ENCODE measurements at places on chromosomes 12 and 14.
A peak's percentile ranks its signal among the peaks of the same experiment; 100 is the strongest.

DNA sequence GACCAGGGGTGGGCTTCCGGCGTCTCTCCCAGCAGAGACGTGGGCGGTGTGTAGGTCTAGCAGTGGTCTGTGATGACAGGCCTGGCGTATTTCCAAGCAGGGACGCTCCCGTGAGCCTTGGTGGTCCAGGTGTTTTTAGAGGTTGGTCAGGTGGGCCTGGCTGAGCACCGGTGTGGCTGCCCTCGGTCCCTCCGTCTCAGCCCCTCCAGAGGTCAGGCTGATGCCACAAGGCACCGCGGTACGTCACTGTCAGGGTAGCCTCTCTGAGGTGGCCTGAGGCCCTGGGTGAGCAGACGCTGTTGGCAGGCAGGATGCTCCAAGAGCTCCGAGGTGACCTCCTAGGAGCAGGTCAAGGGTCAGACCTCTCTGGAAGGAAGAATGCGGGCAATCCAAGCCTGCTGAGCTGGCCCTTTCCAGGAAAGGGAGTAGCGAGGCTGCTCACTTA is 13.6 kb downstream of the MTA1 start:
- DNase-seq: no peak

DNA sequence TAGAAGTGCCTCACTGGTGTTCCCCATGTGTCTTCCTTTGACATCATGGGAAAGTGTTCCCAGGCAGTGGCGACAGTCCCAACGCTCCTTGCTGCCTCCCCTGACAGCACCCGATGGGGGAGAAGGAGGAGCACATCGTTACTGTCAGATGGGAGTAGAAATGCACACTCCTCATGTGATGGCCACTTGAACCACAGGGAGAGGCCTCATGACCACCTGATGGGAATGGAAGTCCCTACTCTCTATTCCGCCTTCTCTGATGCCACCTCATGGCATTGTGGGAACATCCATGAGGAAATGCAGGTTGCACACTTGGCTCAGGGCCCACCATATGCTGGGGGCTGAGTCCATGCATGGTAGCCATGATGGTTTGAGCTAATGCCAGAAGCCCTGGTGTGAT is 14.3 kb upstream of the CORO1C start:
- DNase-seq: no peak

GRCh38 chr14:51079489-51079888 is 15.4 kb downstream of the TRIM9 start:
- no peak for DNase-seq

DNA sequence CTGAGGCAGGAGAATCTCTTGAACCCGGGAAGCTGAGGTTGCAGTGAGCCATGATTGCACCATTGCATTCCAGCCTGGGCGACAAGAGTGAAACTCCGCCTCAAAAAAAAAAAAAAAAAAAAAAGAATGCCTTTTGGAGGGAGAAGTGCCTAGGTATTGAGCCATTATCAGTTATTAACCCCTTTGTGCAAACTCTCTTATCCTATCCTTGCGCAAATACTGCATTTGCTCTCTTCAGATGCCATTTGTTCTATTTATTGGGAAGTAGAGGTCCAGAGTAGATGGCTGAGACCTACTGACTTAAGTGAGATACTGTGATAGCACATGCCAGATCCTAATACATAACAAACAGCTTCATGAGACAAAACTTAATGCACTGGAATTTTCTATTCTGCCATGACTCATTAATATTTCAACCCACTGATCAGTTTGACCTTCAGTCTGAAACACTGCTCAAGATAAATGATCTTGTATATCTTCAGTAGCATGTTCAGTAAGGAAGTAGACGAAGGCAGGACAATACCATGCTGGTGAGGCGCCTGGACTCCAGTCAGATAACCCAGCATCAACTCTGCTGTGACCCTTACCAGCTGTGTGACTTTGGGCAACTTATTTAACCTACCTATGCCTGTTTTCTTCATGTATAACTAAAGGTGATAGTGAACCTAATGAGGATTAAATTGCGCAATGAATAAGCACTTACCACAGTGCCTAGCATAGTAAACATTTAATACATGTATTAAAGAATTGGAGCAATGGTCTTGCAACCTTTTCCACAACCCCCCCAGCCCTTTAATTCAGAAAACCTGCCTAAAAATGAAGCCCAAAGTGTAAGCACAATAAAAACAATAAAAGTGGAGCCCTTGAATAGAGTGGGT is 5.7 kb upstream of the DNAAF2 start:
- DNase-seq: no peak

DNA sequence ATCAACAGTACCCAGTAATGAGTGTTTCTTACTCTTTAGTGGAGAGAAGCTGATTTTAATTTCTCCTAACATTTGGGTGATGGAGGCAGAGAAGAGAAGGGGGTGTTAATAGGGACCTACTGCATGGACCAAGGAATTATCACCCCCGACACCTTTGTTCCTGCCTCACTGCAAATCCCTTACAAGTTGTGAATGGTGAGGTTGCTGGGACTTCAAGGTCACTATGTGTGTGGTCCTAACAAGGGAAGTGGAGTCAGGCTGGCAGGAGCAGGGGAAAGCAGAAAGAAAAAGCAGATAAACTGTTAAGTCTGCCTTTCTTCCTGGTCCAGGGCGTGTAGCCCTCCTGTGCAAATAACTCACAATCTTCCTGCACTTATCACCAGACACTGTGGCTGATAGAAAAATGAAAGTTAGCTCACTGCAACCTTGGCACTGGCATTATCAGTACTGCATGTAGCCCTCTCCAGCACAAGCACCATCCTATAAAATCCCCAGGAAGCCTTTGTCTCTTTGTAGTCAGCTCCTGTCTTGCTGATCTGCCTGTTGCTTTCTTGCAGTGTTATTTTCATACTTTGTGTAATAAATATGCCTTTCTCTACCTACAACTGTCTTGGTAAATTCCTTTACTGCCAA is 112.3 kb upstream of the DNM1L start:
- DNase-seq: peak; percentile 37

DNA sequence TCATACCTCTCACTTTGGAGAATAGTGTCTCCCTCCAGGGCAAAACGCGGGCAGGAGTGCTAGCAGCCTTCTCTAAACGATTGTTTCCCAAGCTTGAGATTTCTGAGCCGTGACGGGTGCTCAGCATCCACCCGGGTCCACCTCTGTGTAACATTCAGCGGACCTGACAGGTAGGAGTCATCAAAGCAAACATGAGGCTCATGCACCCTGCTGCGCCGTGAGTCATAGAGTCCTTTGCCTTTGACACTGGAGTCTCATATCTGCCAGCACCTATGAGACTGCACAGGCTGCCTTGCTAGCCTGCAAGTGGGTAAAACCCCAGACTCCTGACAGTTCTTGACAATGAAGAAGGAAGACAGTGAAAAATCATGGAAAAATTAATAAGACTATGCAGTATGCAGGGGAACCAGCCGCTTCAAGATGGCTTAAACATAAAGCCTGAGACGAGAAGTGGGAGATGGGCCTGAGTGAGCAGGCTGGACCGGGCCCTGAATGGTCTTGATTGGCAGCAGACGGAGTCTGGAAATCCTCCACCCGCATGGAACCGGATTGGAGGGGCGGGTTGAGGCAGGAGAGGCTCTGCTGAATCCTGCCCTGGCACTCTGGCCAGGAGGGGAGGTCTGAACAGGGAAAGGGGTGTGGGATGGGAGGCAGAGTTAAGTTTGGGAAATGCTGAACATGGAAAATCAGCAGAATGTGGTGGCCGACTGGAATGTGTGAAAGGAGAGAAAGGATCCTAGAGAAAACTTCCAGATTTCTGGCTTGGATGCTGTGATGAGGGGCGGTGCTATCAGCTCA is 54.2 kb downstream of the LGMN start:
- DNase-seq: no peak

GRCh38 chr12:126493366-126494108 is 1428.3 kb downstream of the AACS start:
- no peak for DNase-seq

DNA sequence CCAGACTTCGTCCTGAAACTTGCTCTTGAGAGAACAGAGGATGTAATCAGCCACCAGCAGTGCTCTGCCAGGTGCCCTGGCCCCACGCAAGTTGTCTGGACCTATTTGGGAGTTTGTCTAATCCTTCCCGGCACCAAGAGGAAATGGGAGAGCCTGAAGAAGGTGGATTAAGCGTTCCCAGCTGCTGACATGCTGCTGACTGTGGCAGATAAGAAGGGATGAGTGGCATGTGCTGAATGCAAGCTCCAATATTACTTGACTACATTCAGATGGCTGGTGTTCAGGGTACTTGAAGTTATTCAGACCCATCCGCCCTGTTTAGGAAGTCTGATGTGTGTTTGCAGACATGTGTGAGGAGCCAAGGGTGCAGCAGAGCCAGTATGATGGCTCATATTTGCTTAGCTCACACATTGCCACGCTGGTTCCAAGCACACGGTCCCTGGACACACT is 440.6 kb upstream of the CCDC196 start:
- DNase-seq: no peak

DNA sequence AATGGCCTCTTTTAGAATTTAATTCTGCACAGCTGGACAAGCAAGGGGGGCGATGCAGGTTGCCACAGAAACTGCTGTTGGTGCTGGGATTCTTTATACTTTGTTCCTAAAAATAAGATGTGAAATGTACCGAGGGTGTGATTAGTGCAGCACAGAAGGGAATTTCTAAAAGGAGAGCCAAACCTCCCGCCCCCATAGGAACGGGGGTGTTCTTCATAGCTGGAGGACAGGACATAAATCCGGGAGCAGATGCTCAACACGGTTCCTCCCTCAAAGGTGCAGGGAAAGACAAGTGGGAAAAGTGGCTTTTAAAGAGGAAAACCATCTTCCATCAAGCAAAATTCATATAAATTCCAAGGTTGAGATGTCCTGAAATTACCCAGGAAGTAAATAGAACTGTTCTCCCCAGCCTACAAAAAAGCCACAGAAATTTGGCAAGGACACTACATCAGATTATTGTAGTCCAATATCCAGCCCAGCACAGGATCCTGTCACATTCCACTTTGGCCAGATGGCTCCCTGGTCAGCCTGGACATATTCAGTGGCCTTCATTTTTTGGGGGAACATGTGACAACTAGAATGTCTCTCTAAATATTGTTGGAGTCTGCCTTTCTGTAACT is 51.4 kb upstream of the TMX1 start:
- no peak for DNase-seq

DNA sequence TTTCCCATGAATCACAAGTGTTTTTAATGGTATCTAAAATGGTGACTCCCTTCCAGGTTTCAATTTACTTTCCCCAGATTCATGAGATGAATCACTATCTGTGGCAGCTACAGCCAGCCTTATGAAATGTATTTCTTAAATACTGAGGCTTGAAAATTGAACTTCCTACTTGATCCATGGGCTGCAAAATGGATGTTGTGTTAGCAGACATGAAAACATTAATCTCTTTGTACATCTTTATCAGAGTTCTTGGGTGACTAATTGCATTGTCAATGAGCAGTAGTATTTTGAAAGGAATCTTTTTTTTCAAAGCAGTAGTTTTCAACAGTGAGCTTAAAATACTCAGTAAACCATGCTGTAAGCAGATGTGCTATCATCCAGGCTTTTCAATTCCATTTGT is 250.8 kb downstream of the SLC6A15 start:
- DNase-seq: no peak

DNA sequence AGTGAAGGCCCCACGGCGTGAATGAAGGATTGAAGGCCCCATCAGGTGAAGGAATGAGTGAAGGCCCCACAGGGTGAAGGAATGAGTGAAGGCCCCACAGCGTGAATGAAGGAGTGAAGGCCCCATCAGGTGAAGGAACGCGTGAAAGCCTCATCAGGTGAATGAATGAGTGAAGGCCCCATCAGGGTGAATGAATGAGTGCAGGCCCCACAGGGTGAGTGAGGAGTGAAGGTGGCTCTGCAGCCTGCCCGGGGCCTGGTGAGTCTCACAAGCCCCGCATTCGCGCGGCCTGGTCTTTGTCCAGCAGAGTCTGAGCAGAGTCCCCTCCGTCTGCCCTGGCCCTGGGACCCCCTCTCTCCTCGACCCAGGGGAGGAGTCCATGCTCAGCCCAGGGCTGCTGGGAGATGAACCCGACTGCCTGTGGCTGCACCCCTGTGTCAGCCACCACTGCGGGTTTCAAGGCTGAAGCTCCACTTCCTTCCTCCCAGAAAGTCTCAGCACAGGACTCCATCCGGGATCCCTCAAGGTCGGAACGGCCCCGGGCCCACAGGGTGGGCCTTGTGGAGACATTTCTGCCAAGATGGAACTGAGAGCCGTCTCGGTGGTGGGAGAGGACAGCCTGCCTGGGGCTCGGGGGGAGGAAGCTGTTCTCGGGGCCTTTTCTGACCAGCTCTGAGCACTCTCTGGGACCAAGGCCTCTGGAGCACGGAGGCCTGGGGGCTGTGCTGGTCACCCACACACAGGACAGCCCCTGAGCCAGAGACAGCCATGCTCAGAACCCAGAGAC is 37.4 kb upstream of the TMEM179 start:
- no peak for DNase-seq

- no peak for DNase-seq
Measured at GRCh38 chr12:121857322-121858246, 1.1 kb downstream of the HPD start.

- DNase-seq: no peak
Measured at GRCh38 chr14:56270921-56271320, 152.7 kb downstream of the PELI2 start.

- no peak for DNase-seq
Measured at GRCh38 chr12:16681196-16681595, 75.2 kb upstream of the LMO3 start.

DNA sequence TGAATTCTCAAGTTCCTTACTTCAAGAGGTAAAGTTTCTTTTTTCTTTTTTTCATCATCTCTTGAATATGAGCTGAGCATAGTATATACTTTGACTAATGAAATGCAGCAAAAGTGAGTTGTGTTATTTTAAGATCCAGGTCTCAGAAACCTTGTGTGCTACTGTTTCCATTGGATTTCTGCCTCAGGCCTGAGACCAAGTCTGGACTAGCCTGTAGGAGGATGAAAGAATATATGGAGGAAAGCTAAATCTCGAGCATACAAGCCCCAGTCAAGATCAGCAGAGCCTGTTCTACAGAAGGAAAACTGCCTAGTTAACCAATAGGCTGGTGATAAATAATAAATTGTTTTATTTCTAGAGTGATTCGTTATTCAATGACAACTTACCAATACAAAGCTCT is 652.5 kb downstream of the C12orf50 start:
- DNase-seq: no peak

GRCh38 chr12:82474181-82474797 is 116.0 kb downstream of the METTL25 start:
- DNase-seq: no peak

Measured in testis (tissue), 5 donors.